HFF-Myc (cell line): ENCODE measurements at places on chromosomes 1 and 21.

- DNase-seq = no peak
These were observed 167.2 kb upstream of the POU3F1 start for GRCh38 chr1:38213646-38214434.

DNA sequence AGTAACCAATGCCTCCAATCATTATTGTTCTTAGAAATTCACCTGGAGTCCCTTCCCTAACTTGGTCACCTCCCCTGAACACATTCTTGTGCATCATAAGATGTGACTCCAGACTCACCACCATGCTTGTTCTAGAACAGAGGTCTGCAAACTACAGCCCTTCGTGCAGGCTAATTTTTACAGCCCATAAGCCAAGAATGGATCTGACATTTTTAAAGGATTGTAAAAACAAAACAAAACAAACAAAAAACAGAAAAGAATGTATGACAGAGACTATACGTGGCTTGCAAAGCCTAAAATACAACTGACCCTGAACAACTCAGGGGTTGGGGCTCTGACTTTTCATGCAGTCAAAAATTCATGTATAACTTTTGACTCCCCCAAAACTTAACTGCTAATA lies 6.2 kb upstream of the HIVEP3 start:
- DNase-seq = no peak

DNA sequence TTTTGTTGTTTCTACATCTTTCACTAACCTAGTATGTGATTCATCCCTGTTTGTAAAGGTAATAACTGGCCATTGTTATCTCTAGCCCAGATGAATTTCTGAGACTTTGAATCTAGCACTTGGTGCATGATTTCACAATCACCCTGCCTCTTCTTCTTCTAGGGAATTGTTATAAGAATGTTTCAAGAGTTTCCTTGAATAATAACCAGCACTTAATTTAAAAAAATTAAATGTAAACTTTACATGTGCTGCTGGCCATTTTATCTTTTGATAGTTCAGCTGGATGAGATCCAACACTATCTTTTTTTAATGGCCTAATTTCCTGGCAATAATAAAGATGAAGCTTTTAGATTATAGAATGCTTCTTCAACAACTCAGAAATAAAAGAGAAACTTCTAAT lies 31.8 kb downstream of the UBE2U start:
- no peak for DNase-seq

DNA sequence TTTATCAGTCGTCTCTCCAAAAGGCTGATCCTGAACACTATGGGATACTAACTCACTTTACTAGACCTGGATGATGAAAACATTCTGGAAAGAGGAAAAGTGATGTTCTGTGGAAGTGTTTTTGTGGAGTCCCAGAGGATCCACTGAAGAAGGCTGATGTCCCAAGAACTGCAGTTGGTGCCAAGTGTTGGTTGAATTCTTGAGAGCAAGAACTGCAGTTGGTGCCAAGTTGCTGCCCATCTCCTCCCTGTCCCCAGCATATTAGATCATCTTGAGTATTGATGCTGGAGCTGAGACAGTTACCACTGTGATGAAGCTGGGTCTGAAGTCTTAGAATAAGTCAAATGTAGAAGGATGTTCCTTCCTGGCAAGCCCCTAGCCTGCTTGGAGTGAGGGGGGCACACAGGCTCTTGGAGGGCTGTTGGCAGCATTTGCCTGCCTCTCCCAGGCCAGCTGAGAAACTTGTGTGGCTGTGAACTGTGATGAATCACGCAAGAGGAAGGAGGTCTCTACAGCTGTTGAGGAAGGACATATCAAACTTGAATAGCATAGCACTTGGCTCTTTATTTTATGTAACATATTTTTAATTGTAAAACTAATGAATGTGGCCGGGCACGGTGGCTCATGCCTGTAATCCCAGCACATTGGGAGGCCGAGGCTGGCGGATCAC lies 48.1 kb downstream of the DNAJC6 start:
- DNase-seq = no peak

GRCh38 chr1:18414321-18414720 lies 66.4 kb upstream of the KLHDC7A start:
- no peak for DNase-seq
